ENCODE measurements at places on chromosomes 12 and 14.

DNA sequence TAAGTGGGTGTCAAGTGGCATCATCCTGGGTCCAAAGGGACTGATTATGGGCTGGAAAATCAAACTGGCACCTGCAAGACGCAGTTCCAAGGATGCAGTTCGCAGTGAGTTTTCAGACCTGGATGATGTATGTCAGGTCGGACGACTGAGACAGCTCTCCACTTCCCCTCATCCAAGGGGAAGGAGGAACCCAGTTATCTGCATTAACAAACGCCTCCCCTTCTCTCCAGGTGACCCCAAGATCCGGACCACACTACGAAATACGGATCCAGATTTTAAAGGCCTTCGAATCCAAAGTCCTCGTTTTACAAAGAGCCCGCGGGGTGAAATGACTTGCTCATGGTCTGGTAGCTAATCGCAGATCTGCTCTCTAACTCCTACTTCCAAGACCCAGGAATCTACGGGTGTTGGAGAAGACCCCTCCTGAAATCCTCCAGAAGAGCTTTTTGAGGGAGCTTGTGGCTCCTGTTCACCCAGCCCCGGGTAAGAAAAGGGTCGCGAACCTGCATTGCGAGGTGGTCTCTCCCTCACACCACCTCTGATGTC lies 460 bp upstream of the SYNE2 start:
- DNase-seq, result no peak

GRCh38 chr14:60789656-60790055 lies 55.1 kb downstream of the MNAT1 start:
- DNase-seq, result no peak

DNA sequence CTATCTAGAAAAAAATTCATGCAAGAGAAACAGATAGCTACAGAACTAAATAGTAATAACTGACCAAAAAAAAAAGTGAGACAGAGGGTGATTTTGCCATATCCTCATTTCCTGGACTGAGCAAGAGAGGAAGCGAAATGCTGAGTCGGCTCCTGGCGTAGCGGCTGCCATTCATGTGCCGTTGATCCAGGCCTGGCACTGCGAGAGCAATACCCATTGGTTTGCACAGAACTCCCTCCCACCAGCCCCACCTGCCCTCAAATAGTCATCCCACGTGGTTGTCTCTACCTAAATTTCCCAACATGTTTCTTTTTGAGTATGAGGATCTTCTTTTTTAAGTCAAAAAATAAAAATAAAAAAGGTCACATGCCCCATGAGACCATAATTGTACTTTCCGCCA lies 9.4 kb upstream of the WNT5B start:
- DNase-seq, result no peak

DNA sequence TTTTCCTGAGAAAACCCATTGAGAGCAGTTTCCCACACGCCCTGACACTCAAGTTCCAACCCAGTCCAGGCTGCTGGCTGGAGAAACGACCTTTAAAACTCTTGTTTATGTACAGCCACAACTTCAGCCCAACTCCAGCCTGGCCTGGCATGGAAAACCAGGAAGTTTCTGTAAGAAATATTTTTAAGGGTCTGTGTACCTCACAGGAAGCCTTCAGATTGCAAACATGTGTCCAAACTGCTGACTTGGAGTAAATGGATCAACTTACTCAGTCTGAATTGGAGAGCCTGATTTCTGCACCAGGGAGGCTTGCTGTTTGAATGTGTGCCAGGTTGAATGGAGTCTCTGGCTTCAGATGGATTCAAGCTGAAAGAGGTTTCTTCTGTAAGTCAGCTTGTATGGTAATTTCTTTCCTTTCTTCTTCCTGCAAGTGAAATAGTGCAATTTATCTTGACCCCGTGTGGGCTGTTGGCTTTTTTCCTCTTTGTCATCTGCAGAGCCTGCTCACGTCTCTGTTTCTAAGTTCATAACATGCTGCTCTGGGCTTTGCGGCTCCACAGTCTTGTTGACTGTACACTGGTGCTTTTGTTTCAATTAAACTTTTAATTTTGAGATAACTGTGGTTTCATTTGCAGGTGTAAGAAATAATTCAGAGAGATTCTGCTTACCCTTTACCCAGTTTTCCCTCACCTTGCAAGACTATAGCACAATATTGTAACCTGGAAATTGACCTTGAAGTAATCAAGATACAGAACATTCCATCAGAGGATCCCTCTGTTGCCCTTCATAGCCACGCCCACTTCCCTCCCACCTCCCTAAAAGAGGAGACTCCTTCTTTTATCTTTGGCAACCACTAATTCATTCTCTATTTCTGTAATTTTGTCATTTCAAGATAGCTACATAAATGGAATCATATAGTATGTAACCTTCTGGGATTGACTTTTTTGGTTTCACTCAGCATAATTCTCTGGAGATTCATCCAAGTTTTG lies 109.7 kb upstream of the PRMT8 start:
- DNase-seq, result no peak

DNA sequence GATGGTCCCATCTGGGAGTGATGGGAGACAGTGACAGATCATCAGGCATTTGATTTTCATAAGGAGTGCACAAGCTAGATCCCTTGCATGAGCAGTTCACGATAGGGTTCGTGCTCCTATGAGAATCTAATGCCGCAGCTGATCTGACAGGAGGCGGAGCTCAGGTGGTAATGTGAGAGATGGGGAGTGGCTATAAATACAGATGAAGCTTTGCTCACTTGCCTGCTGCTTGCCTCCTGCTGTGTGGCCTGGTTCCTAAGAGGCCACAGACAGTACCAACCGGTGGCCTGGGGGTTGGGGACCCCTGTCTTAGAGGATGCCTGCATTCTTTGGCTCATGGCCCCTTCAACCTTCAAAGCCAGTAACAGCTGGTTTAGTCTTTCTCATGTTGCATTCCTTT lies 130.3 kb downstream of the PTPN11 start:
- DNase-seq, result no peak

- DNase-seq, result no peak
Observed at GRCh38 chr14:99630202-99630601, 14.7 kb upstream of the HHIPL1 start.

DNA sequence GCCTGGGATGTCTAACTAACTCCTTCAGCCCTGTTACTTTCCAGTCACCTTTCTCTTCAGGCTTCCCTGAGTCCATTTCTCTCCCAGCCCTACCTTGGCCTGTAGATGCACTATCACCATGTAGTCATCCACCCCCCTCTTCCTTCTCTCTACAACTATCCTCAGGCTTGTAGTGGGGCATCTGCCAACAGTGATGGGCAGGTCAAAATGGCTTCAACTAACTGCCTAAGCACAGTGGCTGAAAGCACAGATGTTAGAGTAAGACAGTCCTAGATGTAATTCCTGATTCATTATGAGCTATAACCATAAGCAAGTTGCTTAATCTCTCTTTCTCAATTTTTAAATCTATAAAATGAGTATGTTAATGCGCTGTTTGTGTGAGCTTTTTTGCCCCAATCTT lies 133.6 kb upstream of the NAV3 start:
- DNase-seq, result no peak

DNA sequence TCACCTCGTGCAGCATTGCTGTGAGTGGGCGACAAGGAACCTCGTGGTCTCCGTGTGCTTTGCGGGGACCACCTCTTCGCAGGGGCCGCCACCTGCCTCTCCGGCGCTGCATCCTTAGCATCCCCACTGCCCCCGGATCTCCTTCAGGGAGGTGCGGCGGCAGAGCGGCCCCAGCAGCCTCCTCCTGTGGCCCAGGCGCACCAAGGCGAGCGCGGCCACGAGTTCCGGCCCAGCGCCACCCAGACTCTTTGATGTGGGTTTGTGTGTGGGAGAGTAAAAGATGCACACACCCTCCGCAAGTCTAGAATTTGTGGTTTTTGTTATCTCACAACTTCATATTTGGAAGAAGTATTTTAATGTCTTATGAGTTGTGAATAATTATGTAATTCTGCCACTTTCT lies 118.8 kb upstream of the DIO3 start:
- DNase-seq, result no peak

GRCh38 chr14:89519040-89519439 lies 102.0 kb upstream of the FOXN3 start:
- no peak for DNase-seq

- no peak for DNase-seq
Observed at GRCh38 chr14:49972823-49973222, 79.9 kb downstream of the ARF6 start.

GRCh38 chr12:14959126-14959440 lies 2.3 kb downstream of the ARHGDIB start:
- no peak for DNase-seq

DNA sequence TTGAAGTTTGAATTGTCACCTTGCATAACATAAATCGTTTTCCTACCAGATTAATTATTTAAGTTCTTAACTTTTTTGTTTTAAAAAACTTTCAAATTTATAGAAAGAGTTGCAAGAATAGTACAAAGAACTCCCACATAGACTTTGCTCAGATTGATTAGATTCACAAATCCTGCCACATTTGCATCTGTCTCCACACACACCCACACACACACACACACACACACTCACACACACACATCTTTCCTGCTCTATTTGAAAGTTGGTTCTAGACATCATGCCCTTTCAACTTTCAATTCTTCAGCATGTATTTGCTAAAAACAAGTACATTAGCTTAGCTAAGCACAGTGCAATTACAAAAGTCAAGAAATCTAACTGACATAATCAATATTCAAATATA lies 184.0 kb downstream of the ITPR2 start:
- no peak for DNase-seq

- no peak for DNase-seq
Observed at GRCh38 chr12:69337311-69338090, 10.7 kb upstream of the LYZ start.

GRCh38 chr12:52175371-52176350 lies 16.2 kb downstream of the KRT80 start:
- DNase-seq, result no peak

DNA sequence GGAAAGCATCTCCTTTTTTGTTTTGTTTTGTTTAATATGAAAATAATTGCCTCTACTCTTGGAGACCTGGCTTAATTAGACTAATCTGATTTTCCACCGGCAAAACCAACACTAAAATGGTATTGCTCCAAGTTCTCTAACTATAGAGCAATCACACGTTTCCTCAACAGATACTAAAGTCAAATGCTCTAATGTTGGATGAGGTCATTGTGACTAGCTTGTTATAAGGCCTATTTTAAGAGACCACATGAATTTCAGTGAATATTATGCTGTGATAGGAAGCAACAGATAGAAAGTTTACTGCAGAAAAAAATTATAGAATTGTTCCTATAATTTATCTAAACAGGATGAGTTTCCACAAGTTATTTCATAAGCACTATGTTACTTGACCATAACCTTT lies 3.3 kb upstream of the CCDC196 start:
- no peak for DNase-seq

GRCh38 chr12:93181409-93181965 lies 196.2 kb upstream of the NUDT4 start:
- DNase-seq, result no peak

- no peak for DNase-seq
Observed at GRCh38 chr14:28407031-28407825, 359.4 kb upstream of the FOXG1 start.

GRCh38 chr14:54197369-54197768 lies 199.4 kb upstream of the CDKN3 start:
- no peak for DNase-seq

DNA sequence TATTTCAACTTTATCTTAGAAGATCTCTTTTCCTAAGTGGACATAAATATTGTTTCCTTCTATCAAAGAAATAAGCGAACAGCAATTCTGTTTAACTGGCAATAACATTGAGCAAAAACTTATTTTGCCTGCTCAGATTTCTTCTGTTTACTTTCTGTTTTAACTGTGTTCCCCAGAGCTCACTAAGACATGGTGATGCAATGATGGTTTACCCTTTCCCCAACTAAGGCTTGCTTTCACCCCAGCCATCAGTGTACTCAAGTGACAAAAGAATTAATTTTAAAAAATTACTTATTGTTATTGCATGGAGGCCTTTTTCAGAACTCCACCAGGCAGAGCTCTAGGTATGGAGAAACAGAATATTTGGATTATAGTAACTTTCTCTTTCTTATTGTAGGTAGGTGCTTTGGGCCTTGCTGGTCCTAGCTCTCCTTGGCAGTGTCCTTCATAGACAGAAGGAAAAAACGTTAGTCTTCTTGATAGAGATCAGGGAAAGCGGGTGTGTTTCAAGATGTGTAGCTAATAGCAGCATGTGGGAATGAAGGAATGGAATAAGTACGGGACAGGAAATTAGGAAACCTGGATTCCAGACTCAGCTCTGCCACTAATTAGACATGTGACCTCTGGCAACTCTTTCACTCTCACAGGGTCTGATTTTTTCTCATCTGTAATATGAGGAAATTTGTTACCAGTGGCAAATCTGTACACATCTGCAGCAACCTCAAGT lies 14.6 kb upstream of the DDHD1 start:
- no peak for DNase-seq

DNA sequence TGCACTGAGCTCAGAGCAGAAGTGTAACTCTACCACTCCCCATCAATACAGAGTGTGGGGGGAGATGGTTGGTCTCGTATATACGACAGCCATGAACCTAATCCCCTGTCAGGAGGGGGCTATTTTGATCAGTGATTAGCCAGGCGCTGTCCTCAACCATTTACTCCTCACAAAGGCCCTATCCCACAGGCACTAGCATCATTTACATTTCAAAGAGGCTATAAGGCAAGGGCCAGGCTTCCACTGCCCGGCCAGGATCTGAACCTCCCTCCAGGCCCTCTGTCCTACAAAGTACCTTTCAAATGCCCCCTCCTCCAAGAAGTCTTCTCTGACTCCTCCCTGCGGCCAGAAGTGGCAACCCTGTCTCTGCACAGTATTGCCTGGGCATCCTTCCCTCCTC lies 74.7 kb downstream of the ITPK1 start:
- no peak for DNase-seq

DNA sequence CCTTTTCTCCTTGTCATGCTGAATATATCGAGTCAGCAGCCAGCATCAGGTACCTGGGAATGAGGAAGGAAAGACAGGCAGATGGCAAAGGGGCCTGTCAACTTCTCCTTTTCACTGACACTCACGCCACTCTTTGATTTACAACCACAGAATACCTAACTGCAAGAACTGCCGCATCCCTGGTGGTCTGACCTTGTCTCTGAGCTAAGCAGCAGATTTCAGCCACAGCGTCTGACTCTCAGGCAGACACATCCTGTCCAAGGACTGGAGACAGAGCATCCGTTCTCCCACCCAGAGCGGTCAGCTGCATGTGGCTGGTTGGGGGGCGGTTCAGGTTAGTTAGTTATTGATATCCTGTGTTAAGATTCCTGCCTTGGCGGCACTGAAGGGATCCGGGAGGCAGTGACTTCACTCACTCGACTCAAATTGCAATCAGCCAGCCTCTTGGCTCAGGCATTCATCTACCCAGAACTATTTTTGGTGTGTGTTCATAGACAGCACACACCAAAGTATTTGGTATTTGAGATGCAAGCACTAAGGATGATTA lies 11.2 kb upstream of the MAP1LC3B2 start:
- no peak for DNase-seq

Measured in nucleus accumbens (tissue), 56 donors.